NCI-H1105 treated with DMSO at 0.1 percent for 48 hours (cell line): ENCODE measurements at places on chromosomes 1 and 21.

GRCh38 chr1:114033961-114034360 lies 54.7 kb downstream of the OLFML3 start:
- DNase-seq: no peak

GRCh38 chr1:89198081-89198480 lies 661 bp downstream of the GBP4 start:
- no peak for DNase-seq

GRCh38 chr1:155645648-155646047 lies 35.6 kb downstream of the MSTO1 start:
- DNase-seq: no peak

GRCh38 chr1:236837897-236838296 lies 42.8 kb downstream of the MTR start:
- no peak for DNase-seq

- no peak for DNase-seq
These were observed 111.3 kb downstream of the RPS6KC1 start for GRCh38 chr1:213162338-213162737.

DNA sequence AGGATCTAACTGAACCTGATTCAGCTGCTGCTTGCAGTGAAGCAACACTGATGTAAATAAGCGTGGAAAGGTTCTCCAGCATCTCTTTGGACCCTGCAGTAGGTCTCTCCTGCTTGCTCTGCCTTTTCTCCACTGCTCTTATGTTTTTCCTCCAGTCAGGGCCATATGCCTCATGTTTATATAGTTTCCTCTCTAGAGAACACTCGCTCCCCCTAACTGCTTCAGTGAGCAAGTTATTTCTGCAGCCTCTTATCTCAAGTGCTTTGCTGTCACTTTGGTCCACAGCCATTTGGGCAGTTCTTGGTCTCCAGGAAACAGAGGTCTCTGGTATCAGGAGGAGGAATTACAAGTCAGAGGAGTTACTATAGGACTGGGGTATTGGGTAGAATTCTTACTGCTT lies 5.3 kb downstream of the PRUNE1 start:
- DNase-seq: peak; percentile 5

DNA sequence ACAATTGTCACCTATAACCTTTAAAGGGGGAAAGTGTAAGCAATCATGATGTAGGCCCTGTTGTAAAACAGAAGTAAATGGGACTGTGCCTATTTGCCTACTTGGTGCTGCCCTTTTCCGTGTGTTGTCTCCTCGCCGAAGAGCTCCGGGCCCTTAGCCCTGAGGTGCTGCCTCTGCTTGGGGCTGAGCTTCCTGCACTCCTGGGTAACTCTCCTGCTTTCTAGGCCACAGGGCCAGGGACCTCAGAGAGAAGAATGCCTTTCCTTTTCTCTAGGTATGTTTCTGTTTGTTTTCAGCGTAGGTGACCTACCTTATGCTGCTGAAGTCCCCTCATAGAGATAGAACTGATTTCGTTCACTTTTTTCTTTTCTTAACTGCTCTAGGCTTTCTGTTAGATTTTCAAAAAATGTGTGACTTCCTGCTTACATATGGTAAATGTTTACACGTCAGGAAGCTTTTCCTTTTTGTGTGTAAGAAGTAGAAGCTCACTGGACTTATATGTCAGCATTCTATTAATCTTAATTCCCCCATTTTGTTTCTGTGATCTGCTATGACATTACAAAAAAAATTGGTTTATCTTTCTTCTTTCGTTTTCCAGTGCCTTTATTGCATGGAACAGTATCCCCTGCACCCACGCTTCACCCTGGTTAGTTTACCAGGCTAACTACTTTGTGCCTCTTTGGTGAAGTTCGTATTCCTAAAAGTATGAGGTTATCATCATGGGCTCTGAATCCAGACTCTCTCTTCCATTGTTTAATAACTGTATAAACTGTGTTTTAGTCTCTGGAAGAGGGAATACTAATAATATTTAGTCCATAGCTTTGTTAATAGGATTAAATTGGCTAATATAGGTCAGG lies 61.7 kb downstream of the ITSN1 start:
- DNase-seq: no peak

- DNase-seq: no peak
These were observed 28.9 kb upstream of the GPR137B start for GRCh38 chr1:236113324-236114032.

- no peak for DNase-seq
These were observed 26.3 kb downstream of the PRMT2 start for GRCh38 chr21:46661642-46662366.
